ENCODE measurements at places on chromosomes 5 and 9.

GRCh38 chr9:119252671-119253299 lies 116.5 kb downstream of the BRINP1 start:
- no peak overlapping the region for H3K4me3 ChIP-seq
- no peaks in the 10 kb centered on the region for H3K4me1 ChIP-seq
- H3K27me3 ChIP-seq: no peaks in the 10 kb centered on the region
- DNase-seq: no peak
- no peak overlapping the region for H3K27ac ChIP-seq

DNA sequence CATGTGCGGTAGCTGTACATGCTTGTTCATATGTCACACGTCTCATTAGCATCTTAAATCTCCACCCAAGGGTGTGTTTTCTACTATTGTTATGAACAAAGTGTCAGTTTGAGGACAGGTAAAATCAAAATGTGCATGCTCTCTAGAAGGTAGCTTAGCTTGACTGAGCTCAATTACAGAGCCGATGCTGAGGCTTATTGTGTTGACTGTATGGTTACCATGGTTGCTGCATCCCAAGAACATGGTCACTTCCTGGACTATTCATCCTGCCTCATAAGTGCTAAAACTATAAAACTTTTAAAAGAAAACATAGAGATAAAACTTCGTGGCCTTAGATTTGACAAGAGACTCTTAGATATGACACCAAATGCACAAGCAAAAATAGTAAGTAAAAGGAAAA lies 426.1 kb upstream of the CTNND2 start:
- no peaks in the 10 kb centered on the region for H3K36me3 ChIP-seq
- H3K27me3 ChIP-seq: no peaks in the 10 kb centered on the region
- no peak overlapping the region for H3K4me3 ChIP-seq
- no peak overlapping the region for H3K27ac ChIP-seq

GRCh38 chr5:144187699-144188294 lies 17.1 kb downstream of the KCTD16 start:
- peak overlapping the region; percentile 42 for H3K4me3 ChIP-seq
- no peaks in the 10 kb centered on the region for H3K36me3 ChIP-seq
- H3K27ac ChIP-seq: peak overlapping the region; percentile 88

DNA sequence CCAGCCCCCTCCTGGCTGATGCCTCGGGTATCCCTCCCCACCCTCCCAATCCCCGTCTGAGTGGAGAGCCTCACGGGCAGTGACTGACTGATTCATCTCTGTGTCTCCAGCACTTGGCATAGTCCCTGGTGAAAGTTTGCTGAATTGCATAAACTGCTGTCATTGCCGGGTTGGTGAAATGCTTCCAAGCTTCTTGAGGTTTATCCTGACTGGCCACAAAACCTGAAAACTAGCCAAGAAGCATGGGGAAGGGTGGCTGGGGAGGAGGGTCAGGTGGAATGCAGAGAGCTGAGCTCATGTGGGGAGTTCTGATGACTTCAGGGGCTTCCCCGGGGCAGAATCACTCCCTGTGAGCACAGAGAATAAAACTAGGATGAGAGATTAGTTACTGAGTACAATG lies 56.9 kb upstream of the GGTA1 start:
- no peak overlapping the region for H3K4me3 ChIP-seq
- H3K4me1 ChIP-seq: no peaks in the 10 kb centered on the region
- no peak overlapping the region for H3K27ac ChIP-seq
- no peaks in the 10 kb centered on the region for H3K36me3 ChIP-seq
- H3K27me3 ChIP-seq: no peaks in the 10 kb centered on the region

- no peaks in the 10 kb centered on the region for H3K27me3 ChIP-seq
- H3K4me1 ChIP-seq: peaks cover 16% of the 10 kb centered on the region
- peaks cover 7% of the 10 kb centered on the region for H3K36me3 ChIP-seq
- DNase-seq: peak; percentile 80
These were observed 150.0 kb downstream of the CDC42SE2 start for GRCh38 chr5:131413605-131414559.

GRCh38 chr5:117095346-117096332 lies 521.0 kb upstream of the SEMA6A start:
- no peaks in the 10 kb centered on the region for H3K36me3 ChIP-seq
- no peaks in the 10 kb centered on the region for H3K4me1 ChIP-seq
- no peak for DNase-seq
- no peak overlapping the region for H3K4me3 ChIP-seq
- H3K27ac ChIP-seq: no peak overlapping the region
- no peaks in the 10 kb centered on the region for H3K27me3 ChIP-seq

GRCh38 chr9:72315089-72315509 lies 49.9 kb downstream of the ZFAND5 start:
- DNase-seq: no peak
- no peak overlapping the region for H3K27ac ChIP-seq
- H3K4me3 ChIP-seq: no peak overlapping the region
- no peaks in the 10 kb centered on the region for H3K36me3 ChIP-seq

Measured in CD4-positive, CD25-positive, alpha-beta regulatory T cell (primary cell).